ENCODE measurements at places on chromosomes 5 and 9.

- DNase-seq, result no peak
Observed at GRCh38 chr9:121881920-121882500, 211.1 kb downstream of the TTLL11 start.

DNA sequence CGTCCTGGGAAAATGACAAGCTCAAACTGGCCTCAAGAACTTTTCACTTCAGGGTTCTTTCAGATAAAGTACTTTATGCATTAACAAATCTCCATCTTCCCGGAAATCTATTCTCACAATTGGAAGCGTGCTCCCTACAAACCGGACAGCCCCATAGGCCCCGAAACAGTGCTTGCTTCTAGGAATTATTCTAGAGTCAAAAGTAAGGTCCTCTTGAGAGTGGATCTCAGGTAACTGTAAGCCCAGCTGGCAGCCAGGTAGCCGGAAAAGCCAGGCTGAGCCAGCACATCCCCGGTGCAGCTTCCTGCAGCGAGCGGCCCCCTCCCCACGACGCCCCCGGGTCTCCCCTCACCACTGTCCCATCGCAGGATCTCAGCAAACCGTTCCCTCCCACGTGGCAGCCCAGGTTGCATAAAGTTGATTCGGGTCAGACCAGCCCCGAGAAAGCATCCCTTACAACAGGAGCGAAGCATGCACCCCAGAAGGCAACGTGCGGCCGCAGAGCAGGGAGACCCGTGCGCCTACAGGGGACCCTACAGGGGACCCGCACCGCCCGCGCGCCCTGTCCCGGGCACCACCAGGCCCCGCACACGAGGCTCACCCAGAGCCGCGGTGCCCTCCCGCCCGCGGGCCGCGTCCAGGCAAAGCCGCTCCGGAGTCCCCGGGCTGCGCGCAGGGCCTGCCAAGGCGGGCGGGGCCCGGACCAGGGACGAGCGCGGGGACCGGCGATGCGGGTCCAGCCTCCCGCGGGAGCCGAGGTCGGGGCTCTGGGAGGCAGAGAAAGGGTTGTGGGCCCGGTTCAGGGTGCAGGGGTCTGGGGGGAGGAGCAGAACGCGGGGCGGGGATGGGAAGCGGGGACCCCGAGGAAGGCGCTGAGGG, 920 bp downstream of the LPCAT1 start:
- DNase-seq, result peak; percentile 50

DNA sequence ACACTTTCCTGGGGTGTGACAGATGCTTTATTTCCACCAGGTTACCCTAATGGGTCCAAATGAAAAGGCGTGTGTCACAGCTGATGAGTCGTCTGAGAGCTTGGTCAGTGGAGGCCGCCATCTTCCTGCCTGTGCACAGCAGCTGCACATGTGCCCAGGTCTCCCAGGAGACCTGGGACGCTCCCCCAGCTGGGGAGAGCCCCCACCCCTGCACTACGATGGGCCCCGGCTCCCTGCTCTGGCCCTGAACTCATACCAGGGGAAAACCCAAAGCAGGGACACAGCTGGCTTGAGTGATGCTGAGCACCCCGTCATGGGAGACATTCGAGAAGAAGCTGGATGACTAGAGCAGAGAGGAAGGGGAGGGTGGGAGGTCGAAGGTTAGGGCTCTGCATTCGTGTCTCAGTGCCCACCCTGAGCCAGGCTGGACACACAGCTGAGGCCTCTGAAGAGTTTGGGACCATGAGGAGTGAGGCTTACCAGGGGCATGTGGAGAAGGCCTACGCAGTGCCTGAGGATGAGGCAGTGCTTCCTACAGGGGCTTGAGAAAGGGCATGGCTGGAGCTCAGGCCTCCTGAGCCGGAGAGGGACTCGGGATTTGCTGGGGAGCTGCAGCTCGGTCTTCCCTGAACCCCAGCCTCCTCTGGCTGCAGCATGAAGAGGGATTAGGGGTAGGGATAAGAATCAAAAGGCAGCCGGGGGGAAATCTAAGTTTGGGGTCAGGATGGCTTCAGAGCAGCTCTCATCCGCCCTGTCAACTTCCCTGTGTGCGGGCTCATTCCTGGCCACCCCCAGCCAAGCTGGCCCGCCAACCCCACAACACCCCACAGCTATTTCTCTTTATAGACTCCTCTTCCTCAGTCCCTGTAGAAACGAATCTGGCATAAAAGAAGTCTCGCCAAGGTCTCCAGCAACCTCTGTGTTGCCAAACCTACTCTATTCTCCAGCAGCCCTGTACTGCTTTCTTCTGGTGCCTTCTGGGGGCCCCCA, 42.2 kb upstream of the RNU6ATAC start:
- no peak for DNase-seq

DNA sequence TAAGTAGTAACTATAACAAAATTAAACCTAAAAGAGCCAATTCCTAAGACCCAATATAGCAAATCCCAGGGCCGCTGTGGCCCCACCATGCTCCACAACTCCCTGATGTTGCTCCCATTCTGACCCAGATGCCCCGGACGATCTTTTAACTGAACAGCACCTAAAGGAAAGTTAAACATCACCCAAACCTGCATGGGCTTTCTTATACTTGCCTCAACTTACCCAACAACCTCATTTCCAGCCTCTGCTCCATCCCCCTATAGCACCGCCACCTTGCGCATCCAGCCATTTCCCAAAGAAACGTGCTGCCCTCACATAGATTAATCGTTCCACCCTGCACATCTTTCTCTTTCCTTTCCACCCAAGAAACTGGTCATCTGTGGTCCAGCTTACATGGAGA, 54.6 kb downstream of the ZNF354C start:
- peak; percentile 1 for DNase-seq

DNA sequence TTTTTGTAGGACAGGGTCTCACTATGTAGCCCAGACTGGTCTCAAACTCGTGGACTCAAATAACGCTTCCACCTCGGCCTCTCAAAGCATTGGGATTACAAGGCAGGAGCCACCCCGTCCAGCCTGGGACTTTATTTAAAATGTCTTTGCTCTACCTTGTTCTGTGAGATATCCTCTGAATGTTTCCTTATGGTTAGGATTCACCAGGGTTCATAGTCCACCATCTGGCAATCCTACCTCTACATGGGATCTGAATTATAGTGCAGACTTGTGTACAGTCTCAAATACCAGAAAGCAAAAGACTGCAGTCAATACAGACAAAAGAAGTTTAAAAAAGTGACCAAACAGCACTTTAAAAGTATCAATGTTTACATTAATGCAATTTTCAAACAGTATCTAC, 10.1 kb downstream of the ISCA1 start:
- DNase-seq, result no peak

- DNase-seq, result no peak
Observed at GRCh38 chr5:151023047-151023615, 2.7 kb downstream of the GPX3 start.

DNA sequence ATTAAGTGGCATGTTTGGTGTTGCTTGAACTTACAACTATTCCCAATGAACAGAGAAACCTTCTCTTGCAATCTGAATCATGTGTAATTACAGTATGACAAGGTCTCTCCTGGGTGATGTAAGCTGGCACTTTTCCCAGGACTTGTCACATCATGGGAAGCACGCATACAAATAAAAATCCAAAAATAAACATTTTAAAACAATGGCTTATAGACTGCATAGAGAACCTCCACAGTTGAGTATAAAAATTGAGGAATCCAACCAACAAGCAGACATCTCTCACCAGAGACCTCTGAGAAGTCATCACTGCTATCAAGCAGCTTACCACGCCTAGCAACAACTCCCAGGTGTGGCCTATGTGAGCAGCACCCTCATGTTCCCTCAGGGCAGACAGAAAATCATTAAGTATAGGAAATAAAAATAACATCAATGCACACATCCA, 3.9 kb downstream of the MLLT3 start:
- no peak for DNase-seq

DNA sequence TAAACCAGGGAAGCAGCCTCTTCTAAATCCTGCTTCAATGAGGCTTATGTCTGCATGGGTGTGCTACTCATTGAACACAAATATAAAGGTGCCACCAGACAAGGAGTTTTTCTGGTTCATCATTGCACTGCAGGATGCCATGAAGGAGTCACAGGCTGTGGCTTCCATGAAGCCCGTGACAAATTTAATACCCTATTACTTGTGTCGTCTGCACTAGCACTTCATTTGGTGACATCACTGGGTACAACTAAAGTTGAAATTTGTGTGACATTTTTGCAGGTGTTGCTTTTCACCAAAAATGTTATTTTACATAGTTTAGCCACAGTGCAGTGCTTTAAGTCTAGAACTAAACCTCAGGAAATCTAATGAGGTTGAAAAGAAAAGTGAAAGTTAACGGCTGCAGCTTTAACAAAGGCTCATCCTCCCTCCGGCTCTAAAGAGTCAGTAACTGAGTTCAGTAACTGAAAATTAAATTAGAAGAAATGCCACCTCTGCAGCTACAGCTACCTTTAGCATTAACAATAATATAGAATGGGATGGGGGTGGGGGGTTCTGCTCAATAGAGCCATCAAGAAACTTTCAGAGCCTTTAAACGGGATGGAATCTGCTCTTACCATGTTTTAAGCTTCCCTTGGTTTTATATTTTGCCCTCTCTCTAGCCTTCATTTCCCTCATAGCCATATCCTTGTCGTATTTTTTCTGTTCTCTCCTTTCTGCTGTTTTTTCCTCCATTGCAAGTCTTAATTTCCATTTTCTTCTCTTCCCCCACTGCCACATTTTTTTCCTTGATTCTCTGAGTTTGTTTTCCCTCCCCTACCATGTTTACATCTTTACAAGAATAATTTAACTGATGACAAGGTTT, 233.8 kb upstream of the TMEM161B start:
- DNase-seq, result no peak

DNA sequence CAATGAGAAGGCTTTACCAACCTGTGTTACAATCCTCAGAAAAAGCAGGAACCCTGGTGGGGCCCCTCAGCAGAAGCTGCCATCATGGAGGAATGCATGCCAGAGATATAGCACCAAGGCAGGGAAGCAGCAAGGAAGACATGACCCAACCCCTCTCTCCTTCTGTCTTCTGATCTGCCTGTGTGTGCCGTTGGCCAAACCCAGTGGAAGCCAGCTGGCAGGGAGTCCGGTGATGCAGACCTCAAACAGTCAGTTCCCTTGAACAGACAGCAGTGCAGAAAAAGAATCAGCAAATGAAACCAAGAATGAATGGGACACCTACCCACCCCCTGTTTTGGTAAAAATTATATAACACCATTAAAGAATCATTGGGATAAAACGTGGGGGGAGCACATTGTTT, 234.2 kb downstream of the ZNF608 start:
- no peak for DNase-seq

DNA sequence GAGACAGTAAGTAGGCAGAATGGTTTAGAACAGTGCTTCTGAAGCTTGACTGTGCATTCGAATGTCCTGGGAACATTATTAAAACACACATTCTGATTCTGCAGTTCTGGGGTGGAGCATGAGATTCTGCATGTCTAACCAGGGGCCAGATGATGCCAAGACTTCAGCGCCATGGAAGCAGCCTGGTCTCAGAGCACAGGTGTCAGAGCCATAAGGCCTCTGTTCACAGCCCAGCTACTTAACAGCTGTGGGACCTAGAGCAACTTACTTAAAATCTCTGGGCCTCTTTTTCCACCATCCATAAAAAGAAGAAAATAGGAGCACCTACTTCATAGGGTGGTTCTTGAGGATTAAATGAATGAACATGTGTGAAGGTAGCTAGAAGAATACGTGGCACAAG, 84.0 kb downstream of the GNAQ start:
- no peak for DNase-seq

GRCh38 chr9:73152953-73153352, 1.3 kb downstream of the ANXA1 start:
- DNase-seq, result no peak

DNA sequence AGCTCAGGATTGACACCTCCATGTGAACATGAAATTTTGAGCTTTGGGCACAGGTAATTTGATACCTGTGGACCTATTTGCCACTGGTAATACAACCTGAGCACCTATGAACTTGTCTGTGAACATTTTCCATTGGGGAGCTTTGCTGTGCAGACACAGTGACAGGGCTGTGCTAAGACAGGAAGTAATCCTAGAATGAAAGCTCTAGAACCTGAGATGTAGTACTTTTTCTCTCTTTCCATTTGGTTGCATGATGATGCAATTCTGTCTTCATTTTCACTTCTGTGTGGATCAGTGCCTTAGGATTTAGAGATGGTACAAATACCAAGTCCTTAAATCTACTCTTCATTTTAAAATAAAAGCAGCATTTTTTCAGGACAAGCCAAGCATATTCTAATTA, 216.9 kb downstream of the NR3C1 start:
- no peak for DNase-seq

DNA sequence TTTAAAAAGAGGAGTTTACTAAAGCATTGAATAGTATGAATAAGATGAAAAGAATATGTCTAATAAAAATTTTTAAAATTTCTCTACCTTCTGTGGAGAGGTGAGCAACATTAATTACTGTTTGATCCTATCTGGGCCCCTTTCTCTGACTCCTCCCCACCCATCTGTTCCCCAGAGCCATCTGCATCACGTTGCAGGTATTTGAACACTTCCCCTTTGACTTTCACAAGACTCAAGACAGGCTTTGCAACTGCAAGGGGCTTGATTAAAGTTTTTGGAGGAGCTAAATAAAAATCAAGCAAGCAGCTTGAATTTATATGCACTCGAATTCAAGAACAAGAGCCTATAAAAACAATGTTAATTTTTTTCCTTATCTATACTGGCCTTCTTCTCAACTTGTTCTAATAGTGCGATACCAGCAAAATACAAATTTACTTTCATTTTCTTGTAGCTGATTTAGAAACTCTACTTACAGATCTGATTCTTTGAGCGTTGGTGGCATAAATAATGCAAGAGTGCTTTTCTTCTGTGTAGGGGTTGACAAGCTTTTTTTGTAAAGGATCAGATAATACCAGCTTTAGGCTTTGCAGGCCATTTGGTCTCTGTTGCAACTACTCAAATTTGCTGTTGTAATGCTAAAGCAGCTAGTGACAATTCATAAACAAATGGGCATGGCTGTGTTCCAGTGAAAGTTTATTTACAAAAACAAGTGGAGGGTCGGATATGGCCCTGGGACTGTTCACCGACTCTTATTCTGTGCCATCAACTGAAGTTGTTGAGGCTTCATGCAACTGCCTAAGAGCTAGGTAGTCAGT, 21.2 kb downstream of the TXNDC8 start:
- DNase-seq, result no peak

DNA sequence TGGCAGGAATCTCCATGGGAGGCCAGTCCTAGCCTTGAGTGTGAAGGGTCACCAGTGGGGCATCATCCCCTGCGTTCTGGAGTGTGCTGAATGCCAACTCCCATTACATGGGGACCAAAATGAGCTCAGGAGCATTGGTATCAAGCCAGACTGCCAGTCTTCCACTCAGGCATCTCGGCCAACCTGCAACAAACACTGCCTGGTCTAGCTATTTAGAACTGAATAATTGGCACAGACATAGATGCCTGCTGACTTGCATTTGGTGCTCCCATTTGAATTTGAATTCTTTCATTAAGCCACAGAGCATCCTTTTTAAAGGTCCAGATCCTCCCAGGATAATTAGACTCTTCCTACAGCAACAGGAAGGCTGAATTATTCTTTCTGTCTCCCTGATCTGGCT, 116.6 kb upstream of the ABCA1 start:
- DNase-seq, result no peak

- DNase-seq, result no peak
Observed at GRCh38 chr5:103244398-103244797, 14.2 kb upstream of the MACIR start.

- DNase-seq, result no peak
Observed at GRCh38 chr5:44336708-44337107, 52.5 kb downstream of the FGF10 start.

- no peak for DNase-seq
Observed at GRCh38 chr9:16668734-16669295, 201.7 kb downstream of the BNC2 start.

GRCh38 chr5:145585-146323, 45.5 kb upstream of the LRRC14B start:
- no peak for DNase-seq
